ENCODE measurements at places on chromosomes 6 and 20.
A peak's percentile ranks its signal among the peaks of the same experiment; 100 is the strongest.

GRCh38 chr6:36386495-36387439, 702 bp downstream of the ETV7 start:
- DNase-seq: peak; percentile 11

- no peak for DNase-seq
These were observed 341.8 kb downstream of the SYNE1 start for GRCh38 chr6:152295346-152295745.

- no peak for DNase-seq
These were observed 13.8 kb downstream of the SIGLEC1 start for GRCh38 chr20:3698591-3699001.

- no peak for DNase-seq
These were observed 159.9 kb downstream of the SOX4 start for GRCh38 chr6:21753241-21754108.

DNA sequence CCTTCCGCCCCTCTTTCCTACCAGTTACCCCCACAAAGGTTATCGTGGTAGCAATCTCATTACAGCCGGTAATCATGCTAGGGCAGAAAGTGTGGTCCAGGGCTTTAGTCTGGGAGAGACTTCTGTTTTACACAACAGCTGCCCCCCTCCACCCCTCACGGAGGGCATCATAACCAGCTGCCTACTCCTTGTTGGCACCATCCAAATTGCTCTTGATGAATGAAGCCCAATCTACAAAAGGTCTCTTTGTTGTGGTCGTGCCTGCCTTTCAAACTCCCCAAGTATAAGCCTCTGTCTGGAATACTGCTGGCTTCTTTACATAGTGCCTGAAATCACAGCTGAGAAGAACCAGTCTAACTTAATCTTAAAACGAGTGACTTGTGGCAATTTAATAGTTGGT, 157.9 kb downstream of the INSM1 start:
- DNase-seq: no peak

DNA sequence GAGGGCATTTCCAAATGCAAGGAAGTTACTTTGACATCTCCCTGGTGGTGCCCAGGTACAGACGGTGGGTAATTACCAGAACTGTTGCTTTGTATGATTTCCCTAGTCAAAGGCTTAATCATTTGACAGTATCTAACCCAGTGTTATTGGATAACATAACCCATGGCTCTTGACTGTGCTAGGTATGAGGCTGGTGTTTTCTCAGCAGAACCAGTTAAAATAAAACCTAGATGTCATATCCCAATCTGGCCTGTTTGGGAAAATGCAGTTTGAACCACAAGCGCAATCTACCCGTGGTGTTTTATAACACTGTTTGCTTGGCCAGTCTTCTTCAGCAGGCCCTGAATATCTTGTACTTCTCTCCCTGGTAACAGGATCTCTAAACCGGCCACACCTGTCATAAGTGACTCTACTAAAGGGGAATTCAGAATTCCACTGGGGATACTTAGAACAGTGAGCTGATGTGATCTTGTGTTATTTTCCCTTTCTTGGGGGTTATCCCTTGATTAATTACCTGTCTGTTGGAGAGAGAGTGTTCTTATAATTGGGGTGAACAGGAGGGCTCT, 32.8 kb downstream of the PPP1R14C start:
- DNase-seq: no peak

- DNase-seq: no peak
These were observed 28.4 kb upstream of the RSPO3 start for GRCh38 chr6:127090051-127090450.

GRCh38 chr20:38833857-38834164, 28.3 kb downstream of the PPP1R16B start:
- DNase-seq: no peak

DNA sequence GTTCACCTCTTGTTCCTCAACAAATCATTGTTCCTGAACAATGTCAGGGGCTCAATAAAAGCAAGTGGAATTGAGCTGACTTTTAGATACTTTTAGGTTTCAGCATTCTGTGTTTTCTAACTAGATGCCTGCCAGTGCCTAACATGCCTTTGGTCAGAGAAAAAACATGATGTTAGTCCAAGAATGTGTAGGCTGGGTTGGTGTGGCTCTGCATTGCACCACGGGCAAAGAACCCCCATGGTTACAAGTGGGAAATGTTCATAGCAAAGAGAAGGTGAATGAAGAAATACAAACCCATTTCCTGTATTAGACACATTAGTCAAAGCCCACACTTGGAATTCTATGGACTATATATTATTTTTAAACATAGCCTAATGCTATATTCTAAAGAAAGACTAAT, 193.3 kb downstream of the TMEM200A start:
- DNase-seq: no peak

GRCh38 chr20:6870559-6870958, 103.1 kb downstream of the BMP2 start:
- DNase-seq: no peak

- DNase-seq: peak; percentile 13
These were observed 519 bp downstream of the MTRF1L start for GRCh38 chr6:153001767-153002612.

DNA sequence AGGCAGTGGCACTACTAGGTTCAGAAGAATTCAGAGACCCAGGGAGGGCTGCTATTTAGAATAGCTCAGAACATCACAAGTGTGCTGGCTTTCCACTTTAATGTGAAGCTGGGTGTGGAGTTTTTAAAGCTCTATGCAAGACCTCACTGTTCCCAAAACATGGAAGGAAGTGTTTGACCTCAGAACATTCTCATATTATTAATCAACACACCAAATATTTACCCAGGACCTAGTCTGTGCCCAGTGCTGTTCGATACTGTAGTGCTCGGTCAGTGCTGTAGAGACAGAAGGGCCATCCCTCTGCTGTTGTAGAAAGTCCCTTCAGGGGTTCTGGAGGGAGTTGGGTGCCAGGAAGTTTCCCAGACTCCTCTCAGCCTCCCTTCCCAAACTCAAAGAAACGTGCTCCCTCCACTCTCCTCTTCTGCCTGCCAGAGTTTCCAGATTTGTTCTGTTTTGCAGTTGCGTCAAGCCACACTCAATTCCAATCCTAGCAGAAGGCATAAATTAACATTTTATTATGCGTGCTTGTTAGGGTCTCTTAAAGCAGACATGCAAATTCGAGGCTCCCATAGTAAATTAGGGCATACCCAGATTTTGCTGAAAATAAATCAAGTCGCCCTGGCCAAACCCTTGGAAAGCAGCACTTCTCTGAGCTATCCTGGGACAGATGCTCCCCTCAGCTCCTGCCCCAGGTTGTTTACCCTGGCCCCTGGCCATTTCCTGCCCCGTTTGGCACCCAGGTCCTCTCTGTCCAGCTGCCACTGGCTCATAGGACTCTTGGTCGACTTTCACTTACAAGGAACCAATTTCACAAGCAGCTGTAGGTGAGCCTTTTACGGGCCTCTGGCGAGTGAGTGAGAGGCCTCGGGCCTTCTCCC, 248.6 kb downstream of the HIVEP2 start:
- DNase-seq: no peak

DNA sequence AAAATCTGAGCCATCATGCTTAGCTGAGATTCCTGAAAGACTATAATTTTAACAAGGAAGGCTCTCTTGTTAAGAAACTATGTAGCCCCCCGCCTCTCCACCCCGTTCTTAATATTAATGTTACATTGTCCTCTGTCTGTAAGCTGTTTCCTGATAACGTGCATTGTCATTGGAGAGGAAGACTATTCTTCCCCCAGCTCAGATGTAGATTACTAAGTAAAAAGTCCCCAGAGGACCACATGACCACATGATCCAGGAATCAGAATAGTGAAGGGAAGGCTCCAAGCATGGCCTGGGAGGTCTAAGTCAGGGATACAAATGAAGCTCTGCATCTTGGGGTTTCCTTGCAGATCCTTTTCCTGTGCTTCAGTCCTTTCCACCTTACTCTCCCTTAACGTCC, 106.4 kb downstream of the JARID2 start:
- DNase-seq: no peak
